ENCODE measurements at places on chromosomes 6 and 20.

DNA sequence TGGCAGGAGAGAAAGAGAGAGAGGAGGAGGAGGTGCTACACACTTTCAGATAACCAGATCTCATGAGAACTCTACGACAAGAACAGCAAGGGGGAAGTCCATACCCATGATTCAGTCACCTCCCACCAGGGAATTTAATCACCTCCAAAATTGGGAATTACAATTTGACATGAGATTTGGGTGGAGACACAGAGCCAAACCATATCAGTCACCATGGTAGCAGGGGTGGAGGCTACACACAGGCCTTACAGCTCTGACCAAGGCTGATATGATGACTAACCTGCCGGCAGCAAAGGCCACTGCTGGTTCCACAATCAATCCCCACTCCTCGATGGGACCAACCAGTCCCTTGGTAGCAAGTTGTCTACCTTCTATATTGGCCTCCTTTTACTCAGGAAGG, 13.6 kb upstream of the RBM24 start:
- no peak for DNase-seq

- no peak for DNase-seq
Measured at GRCh38 chr6:37081042-37081607, 75.7 kb downstream of the FGD2 start.

GRCh38 chr6:101429270-101429669, 35.8 kb downstream of the GRIK2 start:
- DNase-seq: no peak

DNA sequence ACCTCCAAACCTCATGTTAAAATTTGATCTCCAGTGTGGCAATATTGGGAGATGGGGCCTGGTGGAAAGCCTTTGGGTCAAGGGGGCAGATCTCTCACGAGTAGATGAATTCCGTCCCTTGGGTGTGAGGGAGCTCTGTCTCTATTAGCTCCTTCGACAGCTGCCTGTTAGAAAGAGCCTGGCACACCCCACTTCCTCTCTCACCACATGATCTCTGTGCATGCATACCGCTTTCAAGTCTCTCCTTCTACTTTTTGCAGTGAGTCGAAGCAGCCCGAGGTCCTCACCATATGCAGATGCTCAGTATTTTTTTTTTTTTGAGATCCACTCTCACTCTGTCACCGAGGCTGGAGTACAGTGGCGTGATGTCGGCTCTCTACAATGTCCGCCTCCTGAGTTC, 176.9 kb downstream of the SYNDIG1 start:
- no peak for DNase-seq
